ENCODE measurements at places on chromosomes 12 and 14. TPM values are rescaled to one million over a fixed set of nuclear protein-coding genes. Genes with fewer than 3 reads are reported as not detected.

GRCh38 chr14:65251213-65251612, 148.9 kb upstream of the MAX start:
- H3K27ac ChIP-seq = no peak overlapping the region
- no peak for DNase-seq
- no peaks in the 10 kb centered on the region for H3K36me3 ChIP-seq

DNA sequence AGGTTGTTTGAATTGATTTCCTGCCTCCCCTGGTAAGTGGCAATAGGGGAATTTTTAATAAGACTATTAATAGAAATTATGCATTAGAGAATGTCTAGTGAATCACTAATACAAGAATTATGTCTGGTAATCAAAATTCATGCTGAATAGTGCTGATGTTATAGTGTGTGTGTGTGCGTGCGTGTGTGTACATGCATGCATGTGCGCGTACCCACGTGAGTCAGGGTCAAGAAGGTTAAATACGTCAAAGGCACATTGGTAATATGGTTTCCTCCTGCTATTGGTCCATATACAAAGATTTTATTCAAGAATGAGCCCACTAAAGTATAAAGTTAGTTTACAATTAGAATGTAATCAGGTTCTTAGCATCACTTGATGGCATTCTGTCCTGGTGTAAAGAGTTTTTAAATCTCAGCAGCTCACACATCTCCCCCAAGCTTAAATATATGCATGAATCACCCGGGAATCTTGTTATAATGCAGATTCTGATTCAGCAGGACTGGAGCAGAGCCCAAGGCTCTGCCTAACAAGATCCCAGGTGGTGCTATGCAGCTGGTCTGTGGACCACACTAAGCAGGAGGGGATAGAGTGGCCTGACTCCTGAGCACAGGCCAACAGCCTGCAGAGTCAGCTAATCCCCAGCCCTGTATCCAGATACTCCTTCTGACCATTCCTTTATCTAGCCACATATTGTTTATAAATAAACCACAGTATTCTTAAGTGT, 43.9 kb downstream of the TTC9 start:
- H3K27ac ChIP-seq = no peak overlapping the region
- H3K4me1 ChIP-seq = peaks cover 3% of the 10 kb centered on the region
- H3K27me3 ChIP-seq = no peaks in the 10 kb centered on the region
- H3K4me3 ChIP-seq = no peak overlapping the region

- H3K4me1 ChIP-seq = no peaks in the 10 kb centered on the region
- DNase-seq = no peak
- no peaks in the 10 kb centered on the region for H3K36me3 ChIP-seq
- no peaks in the 10 kb centered on the region for H3K27me3 ChIP-seq
- H3K27ac ChIP-seq = no peak overlapping the region
- H3K4me3 ChIP-seq = no peak overlapping the region
Observed at GRCh38 chr14:42517806-42518500, 911.3 kb downstream of the LRFN5 start.

ST8SIA1 gene
- polyA plus RNA-seq = 0.37 TPM

Data from naive thymus-derived CD8-positive, alpha-beta T cell (primary cell).